ENCODE measurements at places on chromosomes 3 and 15.

DNA sequence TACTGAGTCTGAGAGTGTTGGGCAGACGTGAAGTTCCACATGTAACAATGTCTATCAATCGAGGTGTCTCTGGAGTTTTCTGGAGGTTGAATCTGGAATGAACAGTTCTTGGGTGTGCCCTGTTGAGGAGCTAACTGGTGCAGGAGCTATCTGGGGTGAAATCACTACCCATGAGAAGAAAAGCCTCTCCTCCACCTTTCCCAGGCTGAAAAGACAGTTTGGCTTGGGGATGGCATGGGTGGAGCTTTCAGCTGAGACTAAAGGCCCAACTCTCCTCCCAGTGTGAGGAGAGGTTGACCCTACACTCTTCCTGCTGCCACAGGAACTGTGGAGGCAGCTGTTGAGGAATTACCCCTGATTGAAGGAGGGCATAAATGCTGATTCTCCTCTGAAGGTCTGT, 54.4 kb upstream of the LRRFIP2 start:
- no peaks in the 10 kb centered on the region for H3K36me3 ChIP-seq
- H3K27me3 ChIP-seq, result no peaks in the 10 kb centered on the region
- peaks cover 20% of the 10 kb centered on the region for H3K4me1 ChIP-seq

- H3K36me3 ChIP-seq, result peaks cover 6% of the 10 kb centered on the region
- peaks cover 25% of the 10 kb centered on the region for H3K27me3 ChIP-seq
- H3K4me3 ChIP-seq, result no peak overlapping the region
- peaks cover 26% of the 10 kb centered on the region for H3K4me1 ChIP-seq
- DNase-seq, result no peak
- no peak overlapping the region for H3K27ac ChIP-seq
Observed at GRCh38 chr3:41120460-41120859, 78.8 kb upstream of the CTNNB1 start.

DNA sequence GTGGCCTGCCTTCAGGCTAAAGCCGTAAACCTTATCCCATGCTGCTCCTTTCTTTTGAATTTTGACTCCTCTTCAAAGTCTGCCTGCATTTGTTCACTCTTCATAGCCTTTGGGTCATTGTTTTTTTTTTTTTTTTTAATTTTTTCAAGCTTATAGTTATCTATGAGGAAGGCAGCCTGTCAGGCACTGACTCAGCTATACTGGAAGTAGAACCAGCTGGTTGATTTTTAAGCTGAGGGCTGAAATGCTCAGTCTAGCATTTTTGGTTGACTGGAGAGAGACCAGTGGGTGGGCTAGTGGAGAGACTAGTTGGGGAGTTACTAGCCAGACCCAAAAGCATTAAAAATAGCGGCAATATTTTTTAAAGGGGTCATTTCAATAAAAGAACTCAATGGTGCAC, 44.1 kb downstream of the C3orf20 start:
- H3K4me1 ChIP-seq, result no peaks in the 10 kb centered on the region
- no peak overlapping the region for H3K4me3 ChIP-seq
- H3K27ac ChIP-seq, result no peak overlapping the region
- peaks cover 42% of the 10 kb centered on the region for H3K27me3 ChIP-seq
- no peaks in the 10 kb centered on the region for H3K36me3 ChIP-seq
- DNase-seq, result no peak

DNA sequence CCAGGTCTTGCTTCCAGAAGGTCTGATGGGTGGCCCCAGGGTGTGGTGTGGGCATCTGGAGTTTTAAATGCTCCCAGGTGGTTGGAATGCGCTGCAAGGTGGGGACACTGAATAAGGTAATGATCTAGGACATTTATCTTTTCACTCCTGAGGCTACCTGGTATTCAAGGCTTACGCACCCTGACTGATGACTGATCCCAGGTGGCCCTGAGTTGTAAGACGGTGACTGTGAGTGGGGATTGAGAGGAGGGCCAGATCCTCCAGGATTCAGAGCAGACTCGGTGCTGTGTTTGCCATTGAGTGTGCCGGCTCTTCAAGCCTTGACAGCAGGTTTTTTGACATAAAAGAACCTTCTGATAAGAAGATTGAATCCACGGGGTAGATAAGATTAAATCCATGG, 40.3 kb downstream of the SLC6A20 start:
- H3K4me3 ChIP-seq, result no peak overlapping the region
- H3K4me1 ChIP-seq, result no peaks in the 10 kb centered on the region
- no peak for DNase-seq

- H3K27ac ChIP-seq, result no peak overlapping the region
- H3K4me3 ChIP-seq, result no peak overlapping the region
- no peaks in the 10 kb centered on the region for H3K27me3 ChIP-seq
- no peaks in the 10 kb centered on the region for H3K36me3 ChIP-seq
Observed at GRCh38 chr3:134473868-134474546, 11.8 kb downstream of the ANAPC13 start.

Data from Calu3 (cell line).